ENCODE measurements at places on chromosomes 13 and 19. TPM values are rescaled to one million over a fixed set of nuclear protein-coding genes. Genes with fewer than 3 reads are reported as not detected.
A peak's percentile ranks its signal among the peaks of the same experiment; 100 is the strongest.

The KLK12 gene
- not detected for total RNA-seq

The TNNI3 gene
- total RNA-seq = 0.80 TPM

DNA sequence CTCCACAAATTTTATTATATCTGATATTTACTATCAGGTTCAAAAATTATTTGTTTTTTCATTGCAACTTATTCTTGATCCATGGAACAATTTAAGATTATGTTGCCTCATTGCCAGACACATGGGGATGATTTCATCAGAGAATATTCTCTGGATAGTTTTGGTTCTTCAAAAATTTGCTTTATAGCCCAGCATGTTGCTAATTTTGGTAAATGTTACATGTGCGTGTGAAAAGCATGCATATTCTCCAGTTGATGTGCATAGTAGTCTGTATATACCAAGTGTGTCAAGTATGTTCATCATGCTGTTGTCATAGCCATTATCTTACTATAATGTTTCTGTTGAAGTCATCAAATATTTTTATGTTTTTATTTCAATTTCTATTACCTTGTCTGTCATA lies 122.3 kb downstream of the RFC3 start:
- no peaks in the 10 kb centered on the region for H3K36me3 ChIP-seq
- no peaks in the 10 kb centered on the region for H3K4me1 ChIP-seq
- no peak overlapping the region for H3K27ac ChIP-seq
- no peak overlapping the region for H3K4me3 ChIP-seq
- DNase-seq = no peak

DNA sequence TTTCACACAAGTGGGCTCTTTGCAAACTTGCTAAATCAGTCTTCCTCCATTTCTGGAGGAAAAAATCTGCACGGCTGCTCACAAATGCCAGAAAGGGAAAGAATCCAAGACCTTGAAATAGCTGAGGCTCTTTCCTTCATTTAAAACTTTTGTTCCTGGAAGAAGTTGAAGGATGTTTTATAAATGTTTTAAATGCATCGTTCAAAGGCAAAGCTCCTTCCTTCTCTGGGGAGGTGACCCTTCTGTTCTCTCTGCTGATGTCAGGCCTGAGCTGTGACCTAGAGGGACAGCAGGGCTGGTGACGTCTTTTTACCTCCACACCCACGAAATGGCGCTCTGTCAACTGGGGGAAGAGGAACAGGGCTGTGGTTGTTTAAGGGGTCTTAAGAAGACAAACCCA lies 376.4 kb upstream of the ZNF507 start:
- peak; percentile 58 for DNase-seq
- no peak overlapping the region for H3K4me3 ChIP-seq
- H3K27me3 ChIP-seq = no peaks in the 10 kb centered on the region
- H3K4me1 ChIP-seq = no peaks in the 10 kb centered on the region
- no peak overlapping the region for H3K27ac ChIP-seq

GRCh38 chr13:87122551-87122950 lies 548.6 kb upstream of the SLITRK5 start:
- H3K27ac ChIP-seq = no peak overlapping the region
- H3K4me3 ChIP-seq = no peak overlapping the region
- no peaks in the 10 kb centered on the region for H3K36me3 ChIP-seq

DNA sequence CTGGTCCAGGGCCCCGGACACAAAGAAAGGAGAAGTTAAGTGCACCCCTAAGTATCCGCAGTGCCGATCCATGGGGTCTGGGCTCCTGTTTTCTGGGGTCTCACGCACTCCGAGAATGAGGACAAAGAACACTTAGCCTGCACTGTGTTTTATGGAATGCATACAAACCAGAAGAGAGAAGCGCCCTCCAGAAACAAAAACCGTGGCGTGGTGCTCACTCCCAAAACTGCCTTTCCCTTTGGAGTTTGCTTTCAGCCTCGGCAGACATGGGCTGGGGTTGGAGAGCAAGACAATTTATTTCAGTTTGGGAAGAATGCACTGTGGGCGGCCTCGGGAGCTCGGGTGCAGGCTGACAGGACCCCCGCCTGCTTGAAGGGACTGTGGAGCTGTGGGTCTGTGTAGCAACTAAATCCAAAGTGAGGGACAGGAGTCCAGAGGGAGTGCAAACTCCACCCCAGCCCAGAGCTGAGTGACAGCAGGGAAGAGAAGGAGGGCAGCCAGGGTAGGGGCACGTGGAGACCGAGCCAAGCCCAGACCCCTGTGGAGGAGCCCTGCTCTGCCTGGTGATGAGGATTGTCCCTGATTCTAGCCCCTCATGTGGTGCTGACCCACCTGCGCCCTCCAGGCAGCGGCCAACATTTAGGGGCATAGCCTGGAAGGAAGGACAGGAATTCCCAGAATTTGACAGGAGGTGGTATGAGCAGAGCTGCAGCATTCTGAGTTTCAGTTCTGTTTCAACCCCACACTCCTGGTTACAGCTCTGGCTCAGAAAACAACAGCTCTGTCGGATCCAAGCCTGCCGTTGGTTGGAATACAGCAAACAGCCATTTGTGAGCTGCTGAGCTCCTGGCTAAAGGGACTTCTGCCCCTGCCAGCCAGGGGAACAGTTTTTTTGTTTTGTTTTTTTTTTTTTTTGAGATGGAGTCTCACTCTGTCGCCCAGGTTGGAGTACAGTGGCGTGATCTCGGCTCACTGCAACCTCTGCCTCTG lies 37.8 kb upstream of the POP4 start:
- H3K27me3 ChIP-seq = peaks cover 9% of the 10 kb centered on the region
- H3K36me3 ChIP-seq = no peaks in the 10 kb centered on the region
- no peaks in the 10 kb centered on the region for H3K4me1 ChIP-seq
- DNase-seq = no peak
- H3K27ac ChIP-seq = no peak overlapping the region

DNA sequence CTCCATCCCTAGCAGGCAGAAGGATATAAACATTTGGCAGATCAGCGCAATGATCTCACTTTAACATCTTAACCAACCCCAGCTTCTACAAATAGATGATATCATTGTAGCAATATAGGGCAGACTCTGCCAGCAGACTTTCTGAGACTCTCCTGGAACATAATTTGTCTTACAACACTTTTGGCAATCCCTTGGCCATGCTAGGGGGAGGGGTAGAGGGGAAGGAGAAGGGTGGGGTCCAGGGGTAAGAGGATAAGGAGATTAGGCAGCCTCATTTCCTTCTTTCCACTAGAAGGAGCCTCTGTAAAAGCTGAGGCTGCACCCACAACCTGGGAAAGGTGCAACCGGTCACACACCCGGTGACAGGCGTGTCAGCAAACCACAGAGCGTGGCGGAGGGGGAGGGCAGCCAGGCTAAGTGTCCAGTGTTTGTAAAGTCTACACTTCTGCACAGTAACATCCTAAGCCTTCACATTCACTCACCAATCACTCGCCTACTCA lies 8.7 kb upstream of the UBAC2 start:
- no peak overlapping the region for H3K4me3 ChIP-seq
- no peaks in the 10 kb centered on the region for H3K27me3 ChIP-seq
- no peak overlapping the region for H3K27ac ChIP-seq
- no peaks in the 10 kb centered on the region for H3K36me3 ChIP-seq
- no peaks in the 10 kb centered on the region for H3K4me1 ChIP-seq

DNA sequence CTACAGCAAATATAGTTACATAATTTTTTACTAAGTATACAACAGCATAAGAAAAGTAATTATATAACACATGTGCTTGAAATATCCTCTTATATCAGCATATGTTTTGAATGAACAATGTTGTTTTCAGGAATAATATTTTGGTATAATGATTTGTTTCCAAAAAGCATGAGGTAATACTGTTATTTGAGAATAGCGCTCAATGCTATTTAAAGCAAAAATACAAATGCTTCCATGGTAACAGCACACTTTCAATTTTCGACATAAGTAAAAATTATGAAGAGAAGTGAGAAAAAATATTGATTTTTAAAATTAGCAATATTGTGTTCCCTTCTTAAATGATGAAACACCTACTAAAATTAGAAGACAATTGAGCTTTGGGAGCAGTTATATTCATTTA lies 715.9 kb upstream of the ATXN8OS start:
- no peaks in the 10 kb centered on the region for H3K36me3 ChIP-seq
- H3K27ac ChIP-seq = no peak overlapping the region
- peak; percentile 70 for DNase-seq
- no peak overlapping the region for H3K4me3 ChIP-seq
- no peaks in the 10 kb centered on the region for H3K27me3 ChIP-seq
- H3K4me1 ChIP-seq = no peaks in the 10 kb centered on the region

- H3K36me3 ChIP-seq = peaks cover 13% of the 10 kb centered on the region
- no peak overlapping the region for H3K4me3 ChIP-seq
- H3K4me1 ChIP-seq = peaks cover 24% of the 10 kb centered on the region
- no peak overlapping the region for H3K27ac ChIP-seq
- no peak for DNase-seq
Measured at GRCh38 chr19:58325311-58326022, 1.3 kb upstream of the ZSCAN22 start.

- H3K4me3 ChIP-seq = no peak overlapping the region
- DNase-seq = no peak
- no peaks in the 10 kb centered on the region for H3K4me1 ChIP-seq
Measured at GRCh38 chr13:72144636-72145035, 277.6 kb upstream of the DACH1 start.

- H3K36me3 ChIP-seq = peaks cover 15% of the 10 kb centered on the region
- H3K27ac ChIP-seq = peak overlapping the region; percentile 62
- peaks cover 20% of the 10 kb centered on the region for H3K4me1 ChIP-seq
- peak; percentile 48 for DNase-seq
- peak overlapping the region; percentile 99 for H3K4me3 ChIP-seq
Measured at GRCh38 chr19:57560049-57560491, 407 bp upstream of the ZNF550 start.

Data from muscle of leg (tissue), 16 donors.